IPS DF 19.7 (cell line): ENCODE measurements at places on chromosomes 5 and 9.
A peak's percentile ranks its signal among the peaks of the same experiment; 100 is the strongest.

DNA sequence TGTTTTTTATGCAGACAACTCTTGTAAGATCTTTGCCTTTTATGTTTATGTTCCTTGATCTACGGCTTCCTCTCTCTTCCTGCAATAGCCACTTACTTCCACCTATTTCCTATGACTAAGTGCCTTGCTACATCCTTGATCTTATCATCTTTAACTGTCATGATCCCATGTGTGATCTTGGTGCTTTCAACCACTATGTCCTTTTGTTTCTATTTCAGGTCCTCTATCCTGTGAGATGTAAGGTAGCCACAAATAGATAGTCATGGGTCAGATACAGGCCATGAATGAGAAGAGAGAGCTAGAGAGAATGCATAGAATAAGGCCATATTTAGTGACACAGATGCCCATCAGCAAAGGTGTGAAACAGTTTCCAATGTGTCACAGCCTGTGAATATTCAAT is 243.6 kb upstream of the HAPLN1 start:
- no peak for DNase-seq

GRCh38 chr9:124388275-124389048 is 26.8 kb downstream of the PSMB7 start:
- no peak for DNase-seq

DNA sequence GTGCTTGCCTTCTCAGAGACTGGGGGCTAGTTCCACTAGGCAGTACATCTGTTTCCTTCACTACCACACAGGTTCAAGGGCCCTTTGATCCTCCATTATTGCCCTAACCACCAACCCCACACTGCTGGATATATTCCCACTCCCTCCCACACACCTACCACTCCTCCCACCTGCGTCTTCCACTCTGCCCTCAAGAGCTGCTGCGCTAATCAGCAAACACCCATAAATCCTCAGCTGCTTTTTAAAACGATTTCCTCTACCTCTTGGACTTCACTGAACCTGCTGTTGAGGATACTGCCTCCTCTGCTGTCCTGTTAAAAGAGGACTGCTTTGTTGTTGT is 120.9 kb downstream of the MAPKAP1 start:
- DNase-seq: no peak

GRCh38 chr5:56501781-56502557 is 268.8 kb upstream of the ANKRD55 start:
- DNase-seq: no peak

DNA sequence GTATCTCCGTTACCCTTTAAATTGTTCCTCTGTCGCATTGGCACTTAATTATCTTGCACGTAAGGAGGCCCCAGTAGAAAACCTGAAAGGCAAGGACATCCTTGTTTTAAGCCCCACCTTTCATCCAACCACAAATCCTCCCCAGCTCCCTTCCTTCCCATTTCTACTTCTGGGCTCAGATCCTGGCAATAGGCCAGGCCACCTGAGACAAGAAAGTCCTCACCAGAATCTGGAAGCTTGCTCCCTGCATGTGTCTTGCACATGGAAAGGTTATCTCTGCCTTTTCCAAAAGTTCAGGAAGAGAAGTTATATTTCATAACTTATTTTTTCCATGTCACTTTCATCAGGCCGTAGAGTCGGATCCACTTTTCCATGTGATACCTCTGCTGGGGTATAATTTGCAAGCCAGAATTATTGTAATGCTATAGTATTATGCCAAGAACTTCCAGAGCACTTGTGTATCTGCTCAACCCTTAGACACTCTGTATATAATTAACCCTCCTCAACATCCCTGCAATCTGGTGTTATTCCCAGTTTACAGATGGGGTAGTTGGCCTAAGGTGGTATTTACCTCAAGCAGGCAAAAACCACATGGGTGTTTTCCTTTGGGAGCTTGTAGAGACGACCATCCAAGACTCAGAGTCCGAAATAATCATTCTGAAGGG is 2.6 kb upstream of the SHB start:
- DNase-seq: no peak

GRCh38 chr5:1381370-1382247 is 36.7 kb upstream of the CLPTM1L start:
- no peak for DNase-seq

DNA sequence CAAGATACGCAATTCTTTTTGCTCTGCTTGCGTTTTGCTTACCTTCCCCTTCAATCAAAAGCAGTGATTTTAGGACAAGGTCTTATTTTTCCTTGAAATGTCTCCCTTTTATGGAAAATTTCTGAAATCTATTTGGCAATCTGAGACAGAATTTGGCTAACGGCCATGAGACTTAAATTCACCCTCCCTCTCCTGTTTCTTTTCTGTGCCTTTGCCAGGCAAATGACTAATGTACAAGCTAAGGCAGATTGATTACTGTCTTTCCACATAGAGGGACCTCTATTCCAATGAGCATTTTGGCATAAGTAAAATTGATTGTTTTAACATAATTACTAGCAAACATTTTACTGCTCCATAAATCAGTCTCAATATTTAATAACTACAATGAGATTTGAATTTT is 31.7 kb downstream of the FAM81B start:
- DNase-seq: no peak

DNA sequence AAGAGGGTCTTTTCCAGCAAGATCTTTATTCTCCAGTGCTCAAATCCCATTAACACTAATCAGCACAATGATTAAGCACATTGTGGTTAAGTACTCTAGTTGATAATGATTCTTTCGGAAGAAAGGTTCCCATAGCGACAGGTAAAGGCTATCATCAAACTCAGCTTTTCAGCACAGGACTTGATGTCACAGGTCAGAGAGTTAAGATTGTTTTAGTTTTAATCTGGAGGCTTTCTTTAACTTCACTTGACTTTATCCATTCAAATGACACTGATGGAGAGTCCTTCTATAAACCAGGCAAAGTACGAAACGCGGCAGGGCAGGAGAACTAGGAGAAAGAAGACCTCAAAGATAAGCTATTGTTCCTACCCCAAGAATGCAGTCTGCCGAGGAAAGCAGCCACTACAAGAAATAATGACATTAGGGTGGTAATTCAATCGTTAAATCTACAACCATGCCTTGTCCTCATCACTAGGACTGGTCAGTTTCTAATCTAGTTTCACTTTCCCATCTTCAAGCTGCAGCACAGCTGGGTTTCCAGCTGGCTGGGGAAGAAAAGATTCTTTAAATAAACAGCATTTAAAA is 4.6 kb downstream of the NRG2 start:
- no peak for DNase-seq

DNA sequence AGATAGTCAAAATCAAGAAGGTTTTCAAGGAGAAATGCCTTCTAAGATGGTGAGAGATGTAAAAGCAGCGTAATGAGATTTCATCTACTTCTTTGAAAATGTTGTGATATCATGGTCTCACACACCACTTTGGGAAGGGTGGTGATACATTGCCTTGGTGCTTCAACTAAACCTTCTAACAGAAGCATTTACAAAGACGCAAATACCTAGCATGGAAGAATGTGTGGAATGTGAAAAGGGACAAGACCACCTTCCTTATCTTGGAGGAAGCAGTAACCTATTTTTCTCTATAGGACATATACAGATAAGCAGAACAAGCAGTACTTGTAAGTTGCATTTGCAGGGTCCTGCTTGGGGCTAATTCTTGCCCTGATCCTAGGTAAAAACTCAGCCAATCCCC is 38.8 kb downstream of the PCA3 start:
- peak; percentile 48 for DNase-seq

- no peak for DNase-seq
Measured at GRCh38 chr5:35438288-35438687, 179.4 kb upstream of the SPEF2 start.
